ENCODE measurements at places on chromosomes 6 and 20. TPM values are rescaled to one million over a fixed set of nuclear protein-coding genes. Genes with fewer than 3 reads are reported as not detected.

DNA sequence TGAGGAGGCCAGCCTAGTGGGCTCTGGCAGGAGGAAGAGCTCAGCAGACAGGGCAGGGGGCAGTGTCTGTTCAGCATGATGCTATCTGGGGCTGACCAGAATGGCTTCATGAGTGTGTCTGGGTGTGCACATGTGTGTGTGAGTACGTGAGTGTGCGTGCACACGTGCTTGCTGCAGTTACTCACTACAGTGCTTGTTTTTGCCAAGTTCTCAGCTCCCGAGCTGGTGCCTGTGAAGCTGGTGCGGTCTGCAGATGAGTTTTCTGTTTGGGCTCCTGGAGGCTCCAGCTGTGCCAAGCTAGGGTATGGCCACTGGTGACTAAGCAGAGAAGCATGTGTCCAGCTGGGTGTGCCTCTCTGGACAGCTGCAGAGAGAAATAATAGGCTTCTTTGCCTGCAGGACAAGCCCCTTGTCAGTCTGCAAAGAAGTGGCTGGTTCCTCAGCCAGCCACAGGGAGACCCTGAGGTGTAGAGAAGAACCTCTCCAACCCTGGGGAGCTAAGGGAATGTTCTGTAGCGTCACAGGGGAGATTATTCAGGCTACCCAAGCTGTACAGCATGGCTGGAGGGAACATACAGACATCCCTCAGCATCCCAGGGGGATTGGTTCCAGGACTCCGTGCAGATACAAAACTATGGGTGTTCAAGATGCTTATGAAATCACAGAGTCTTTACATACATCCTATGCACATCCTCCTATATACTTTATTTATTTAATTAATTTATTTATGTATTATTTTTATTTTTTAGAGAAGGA is 40.2 kb upstream of the FAM50B start:
- DNase-seq, result no peak

GRCh38 chr6:37050045-37050853 is 44.8 kb downstream of the FGD2 start:
- DNase-seq, result peak; percentile 59

The BCAS4 gene
- 12.6 TPM for total RNA-seq

The OXT gene
- not detected for total RNA-seq

The PLAGL1 gene
- 18.8 TPM for total RNA-seq

- DNase-seq, result peak; percentile 67
Observed at GRCh38 chr20:62156592-62157386, 13.2 kb downstream of the SS18L1 start.

The NCOA3 gene
- 92.6 TPM for total RNA-seq

- no peak for DNase-seq
Observed at GRCh38 chr6:157548635-157549467, 167.9 kb downstream of the ZDHHC14 start.

DNA sequence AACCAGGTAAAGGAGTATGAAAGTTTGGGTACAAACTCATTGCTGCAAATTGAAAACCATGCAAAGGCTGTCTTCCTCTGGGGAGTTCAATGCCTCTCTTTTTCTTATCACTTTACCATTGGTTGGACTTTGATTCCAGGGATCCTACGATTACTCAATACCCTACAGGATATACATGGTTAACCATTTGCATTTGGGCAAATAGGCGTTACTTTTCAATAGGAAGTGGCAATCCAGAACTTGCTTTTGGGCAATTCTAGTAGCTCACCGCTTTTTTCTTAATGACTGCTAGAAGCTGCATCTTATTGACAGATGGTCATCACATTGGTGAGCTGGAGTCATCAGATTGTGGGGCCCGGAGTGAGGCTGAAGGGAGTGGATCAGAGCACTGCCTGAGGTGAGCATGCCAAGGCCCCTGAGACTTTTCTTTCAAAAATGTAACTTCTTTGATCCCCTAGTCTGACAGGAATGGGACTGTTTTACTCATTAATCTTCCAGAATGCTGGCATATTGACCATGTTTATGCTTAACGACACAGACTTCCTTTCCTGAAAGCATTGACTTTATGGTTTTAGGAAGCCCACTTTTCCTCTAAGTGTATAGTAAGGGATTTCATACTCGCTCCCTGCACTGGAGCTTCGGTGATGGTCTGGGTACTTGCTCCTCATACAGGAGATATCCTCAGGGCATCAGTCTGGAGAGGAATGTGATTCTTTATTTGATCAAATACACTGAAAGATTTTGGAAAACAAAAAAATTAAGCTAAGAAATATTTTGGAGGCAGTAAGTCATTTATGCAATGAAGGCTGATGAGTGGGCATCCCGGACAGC is at the start of gene CCR6:
Gene CCR6 (plus strand): TSS at position 270 of the 831 bp plus-strand sequence. CDS start 13,039 bp downstream, outside the sequence.
- DNase-seq, result no peak

- no peak for DNase-seq
Observed at GRCh38 chr6:99341862-99342455, 7.5 kb downstream of the FAXC start.

DNA sequence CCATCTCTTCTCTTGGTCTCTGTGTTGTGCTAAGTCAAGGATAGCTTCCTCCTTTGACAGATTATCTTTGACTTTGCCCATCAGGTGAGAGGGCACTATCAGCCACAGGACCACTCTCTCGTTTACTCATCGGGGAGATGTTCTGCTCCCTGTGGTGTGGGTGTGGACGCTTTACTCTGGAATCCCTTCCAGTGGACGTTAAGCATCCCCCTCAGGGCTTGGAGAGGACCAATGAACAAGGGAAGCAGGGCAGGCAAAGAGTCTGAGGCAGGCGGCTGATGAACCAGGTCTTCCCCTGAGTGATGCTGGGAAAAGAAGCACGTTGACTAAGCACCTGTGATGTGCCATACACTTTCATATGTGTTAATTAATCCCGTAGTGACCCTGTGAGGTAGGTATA is 21.0 kb upstream of the RNF24 start:
- DNase-seq, result no peak

The FABP7 gene
- not detected for total RNA-seq

The MRPS18A gene
- total RNA-seq, result 37.8 TPM

The SLC13A3 gene
- not detected for total RNA-seq

DNA sequence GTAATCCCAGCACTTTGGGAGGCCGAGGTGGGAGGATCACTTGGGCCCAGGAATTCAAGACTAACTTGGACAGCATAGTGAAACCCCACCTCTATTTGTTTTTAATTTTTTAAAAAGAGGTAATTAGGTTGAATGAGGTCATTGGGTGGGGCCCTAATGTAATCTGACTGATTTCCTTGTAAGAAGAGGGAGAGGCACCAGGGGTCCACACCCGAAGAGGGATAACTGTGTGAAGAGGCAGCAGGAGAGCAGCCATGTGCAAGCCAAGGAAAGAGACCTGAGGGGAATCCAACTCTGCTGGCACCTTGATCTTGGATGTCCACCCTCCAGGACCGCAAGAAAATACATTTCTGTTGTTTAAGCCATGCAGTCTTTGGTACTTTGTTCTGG is 63.4 kb downstream of the QRSL1 start:
- no peak for DNase-seq

- no peak for DNase-seq
Observed at GRCh38 chr6:57147401-57147800, 24.7 kb upstream of the BAG2 start.

The CEP162 gene
- total RNA-seq, result 8.0 TPM

DNA sequence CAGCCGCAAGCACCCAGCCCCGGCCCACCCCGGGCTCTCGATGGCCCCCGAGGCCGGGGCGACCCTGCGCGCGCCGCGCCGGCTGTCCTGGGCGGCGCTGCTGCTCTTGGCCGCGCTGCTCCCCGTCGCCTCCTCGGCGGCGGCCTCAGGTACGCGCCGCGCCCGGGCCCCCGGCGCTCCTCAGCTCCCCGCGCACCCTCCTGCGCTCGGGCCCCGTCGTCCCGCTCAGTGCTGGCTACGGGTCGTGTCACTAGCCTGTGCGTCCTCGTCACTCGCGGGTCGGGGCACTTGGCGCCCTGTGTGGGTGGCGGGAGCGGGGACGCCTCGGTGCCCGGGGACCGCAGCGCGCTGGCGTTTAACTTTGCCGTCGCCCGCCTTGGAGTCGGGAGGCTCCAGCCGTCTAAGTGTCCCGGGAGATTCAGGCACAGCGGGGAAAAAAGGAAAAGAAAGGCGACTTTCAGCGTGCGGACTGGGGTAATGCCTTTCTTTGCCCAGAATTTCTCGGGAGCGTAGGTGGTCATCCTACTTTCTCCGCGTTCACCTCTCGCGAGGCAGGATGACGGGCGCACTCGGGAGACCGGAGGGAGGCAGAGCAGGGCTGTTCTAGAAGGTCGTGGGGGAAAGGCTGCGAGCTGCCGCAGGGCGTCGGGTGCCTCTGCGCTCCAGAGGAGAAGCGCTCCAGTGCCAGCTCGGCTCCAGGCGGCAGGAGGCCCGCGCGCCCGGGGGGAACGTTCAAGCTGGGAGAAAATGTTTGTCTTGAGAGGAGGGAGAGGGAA is 545 bp downstream of the FNDC1 start:
- DNase-seq, result peak; percentile 40

- no peak for DNase-seq
Observed at GRCh38 chr20:53866794-53867740, 203.3 kb downstream of the BCAS1 start.
